Fibroblast of skin of scalp (primary cell): ENCODE measurements at places on chromosomes 1 and 21.

DNA sequence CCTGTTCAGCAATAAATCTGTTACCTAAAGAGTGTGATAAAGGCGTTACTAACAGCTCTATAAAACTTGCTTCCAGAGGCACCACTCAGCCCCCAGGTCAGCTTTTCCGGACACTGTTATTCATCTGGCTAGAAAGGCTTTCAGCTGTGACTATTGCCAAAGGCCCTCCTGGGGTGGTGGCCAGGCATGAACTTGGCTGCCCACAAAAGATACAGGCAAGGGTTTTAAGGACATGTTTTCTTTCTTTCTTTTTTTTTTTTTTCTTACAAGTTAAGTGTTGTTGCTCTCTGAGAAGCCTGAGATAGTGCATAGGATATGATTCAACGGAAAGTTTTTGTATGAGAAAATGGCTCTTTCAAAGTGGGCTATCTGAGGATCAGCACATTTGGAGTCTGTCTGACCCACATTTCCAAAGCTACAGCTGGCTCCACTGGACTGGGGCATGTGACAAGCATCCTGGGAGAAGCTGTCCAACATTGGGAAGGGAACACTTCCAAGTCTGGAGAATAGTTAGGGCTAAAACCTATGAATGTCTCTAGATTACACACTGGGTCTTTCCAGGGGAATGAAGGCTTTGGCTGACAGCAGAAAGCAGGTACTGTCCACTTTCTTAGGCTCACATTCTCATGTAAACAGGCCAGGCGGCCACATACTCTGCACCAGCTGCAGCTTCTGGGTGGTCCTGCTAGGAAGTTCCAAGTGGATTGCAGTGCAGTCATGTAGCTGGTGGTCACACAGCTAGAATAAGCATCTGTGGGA, 639.7 kb downstream of the LMO4 start:
- peak; percentile 64 for DNase-seq

DNA sequence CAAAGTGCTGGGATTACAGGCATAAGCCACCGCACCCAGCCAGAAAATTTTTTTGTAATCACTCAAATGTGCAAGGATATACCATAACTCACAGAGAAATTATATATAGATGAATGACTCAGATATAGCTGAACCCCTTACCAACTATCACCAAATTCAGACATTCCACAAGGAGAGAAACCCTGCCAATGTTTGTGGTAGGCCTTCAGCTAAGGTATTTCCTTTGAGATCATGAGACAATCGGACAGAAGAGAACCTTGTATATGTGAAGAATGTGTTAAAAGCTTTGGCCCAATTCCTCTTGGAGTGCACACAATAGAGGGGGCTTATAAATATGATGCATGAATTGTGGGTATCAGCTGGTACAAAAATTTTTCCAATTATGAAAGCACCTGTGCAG, 50.7 kb downstream of the ZNF684 start:
- DNase-seq: peak; percentile 62

- no peak for DNase-seq
These were observed 3.6 kb downstream of the DENND4B start for GRCh38 chr1:153942766-153943549.

DNA sequence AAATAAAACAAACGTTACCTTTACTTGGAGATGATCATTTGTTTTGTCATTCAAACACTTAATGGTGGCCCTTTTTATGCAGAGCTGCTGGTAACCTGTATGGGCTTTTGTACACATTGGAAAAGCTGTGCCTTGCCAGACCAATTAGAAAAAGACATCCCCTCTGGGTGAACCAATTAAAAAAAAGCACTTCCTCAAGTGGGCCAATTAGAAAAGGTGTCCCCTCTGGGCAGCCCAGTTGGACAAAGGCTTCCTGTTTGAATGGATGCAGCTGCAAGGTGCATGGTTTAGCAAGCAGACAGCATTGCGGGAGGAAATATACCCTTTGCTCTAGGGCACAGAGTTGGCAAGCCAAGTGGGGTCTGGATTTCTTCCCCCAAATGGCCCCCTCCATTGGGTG, 21.6 kb downstream of the HUNK start:
- DNase-seq: no peak

GRCh38 chr1:205693421-205693991, 13.2 kb upstream of the SLC45A3 start:
- DNase-seq: no peak

GRCh38 chr21:37658817-37659458, 257.3 kb downstream of the KCNJ6 start:
- DNase-seq: peak; percentile 76

DNA sequence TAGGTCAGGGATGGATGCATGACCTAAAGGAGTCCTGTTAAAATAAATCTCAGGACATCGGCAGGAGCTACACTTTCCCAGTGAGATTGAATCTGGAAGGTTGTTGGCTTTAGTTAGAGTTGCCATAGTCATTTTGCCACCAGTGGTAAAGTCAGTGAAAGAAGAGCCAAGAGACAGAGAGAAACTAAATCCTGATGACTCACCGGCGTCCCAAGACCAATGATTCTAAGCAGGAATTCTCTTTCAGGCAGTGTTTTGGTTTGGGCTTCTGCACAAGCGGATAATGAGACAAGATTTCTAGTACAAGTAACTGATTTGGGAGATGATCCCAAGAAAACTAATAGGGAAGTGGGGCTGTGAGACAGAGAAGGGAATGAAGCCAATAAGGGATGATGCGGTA, 88.8 kb upstream of the ETS2 start:
- DNase-seq: peak; percentile 63

DNA sequence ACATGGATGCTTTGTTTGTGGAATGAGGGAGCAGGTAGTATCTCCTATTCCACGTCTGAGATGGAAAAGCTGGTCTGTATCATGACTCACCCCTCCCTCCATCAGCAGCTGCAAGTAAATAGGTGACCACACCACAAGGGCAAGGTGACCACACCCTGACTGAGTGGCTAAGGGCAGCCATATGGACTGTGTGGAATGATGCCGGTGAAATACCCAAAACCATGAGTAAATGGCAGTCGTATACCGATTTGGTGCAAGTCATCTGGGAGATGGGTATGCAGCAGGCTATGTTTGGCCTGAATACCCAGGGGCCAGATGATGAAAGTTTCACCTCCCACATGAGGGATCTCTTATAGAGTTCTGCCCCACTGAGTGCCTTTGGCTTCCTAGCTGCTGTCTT, 15.8 kb upstream of the UBE2U start:
- no peak for DNase-seq

GRCh38 chr1:248821641-248822040, 4.1 kb downstream of the SH3BP5L start:
- no peak for DNase-seq

DNA sequence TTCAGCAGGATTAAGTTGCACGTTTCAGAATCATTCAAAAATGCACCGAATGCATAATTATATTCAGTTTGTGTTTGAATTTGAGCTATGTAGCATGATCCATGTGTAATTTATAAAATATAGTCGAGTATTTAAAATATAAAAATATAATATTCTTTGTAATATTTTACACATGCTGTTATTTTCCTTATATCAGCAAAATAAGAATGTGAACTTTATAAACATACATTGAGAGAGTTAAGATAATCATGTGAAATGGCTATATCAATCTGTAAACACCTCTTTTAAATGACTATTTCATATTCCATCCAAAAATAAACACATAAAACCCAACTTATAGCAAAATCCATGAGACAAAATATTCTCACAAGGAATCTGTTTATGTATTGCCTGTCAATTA, 303.7 kb downstream of the LRRC7 start:
- DNase-seq: no peak

- no peak for DNase-seq
These were observed 12.7 kb downstream of the LCK start for GRCh38 chr1:32263744-32264143.

GRCh38 chr1:9792156-9793042, 31.4 kb downstream of the CLSTN1 start:
- peak; percentile 51 for DNase-seq

GRCh38 chr1:245901565-245901964, 605.5 kb downstream of the SMYD3 start:
- DNase-seq: no peak
